ENCODE measurements at places on chromosomes 3 and 15.

DNA sequence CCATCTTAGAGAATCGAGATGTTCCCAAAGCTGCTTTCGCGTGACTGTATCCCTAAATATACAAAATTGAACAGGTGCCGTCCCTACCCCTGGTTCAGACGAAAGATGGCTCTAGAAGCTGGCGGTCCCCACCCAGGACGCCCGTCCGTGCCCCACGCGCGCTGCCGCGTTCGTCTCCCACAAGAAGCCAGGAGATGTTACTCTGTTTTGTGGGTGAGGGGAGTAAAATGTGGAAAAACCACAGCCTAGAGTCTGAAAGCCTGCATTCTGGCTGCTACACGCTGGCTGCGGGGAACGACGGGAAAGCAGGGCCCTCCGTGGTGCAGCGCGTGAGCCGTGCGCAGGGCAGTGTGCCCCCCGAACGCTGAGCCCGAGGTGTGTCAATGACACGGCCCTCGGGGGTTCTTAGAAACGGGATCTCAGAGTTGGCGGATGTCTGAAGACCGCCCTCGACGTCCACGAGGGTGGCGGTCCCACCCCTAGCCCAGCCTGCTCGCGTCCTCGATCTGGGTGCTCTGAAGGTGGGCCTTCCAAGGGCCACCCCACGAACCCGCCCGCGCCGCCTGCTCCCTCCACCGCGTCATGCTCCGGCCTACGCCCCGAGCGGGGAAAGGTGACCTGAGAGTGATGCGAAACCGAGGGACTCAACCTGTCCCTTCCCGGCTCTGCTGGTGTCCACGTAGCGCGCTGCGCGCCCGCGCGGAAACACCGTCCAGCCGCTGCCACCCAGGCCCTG, 95.6 kb downstream of the OCA2 start:
- DNase-seq = no peak

- no peak for DNase-seq
Measured at GRCh38 chr3:128280481-128281052, 127.3 kb downstream of the EEFSEC start.

DNA sequence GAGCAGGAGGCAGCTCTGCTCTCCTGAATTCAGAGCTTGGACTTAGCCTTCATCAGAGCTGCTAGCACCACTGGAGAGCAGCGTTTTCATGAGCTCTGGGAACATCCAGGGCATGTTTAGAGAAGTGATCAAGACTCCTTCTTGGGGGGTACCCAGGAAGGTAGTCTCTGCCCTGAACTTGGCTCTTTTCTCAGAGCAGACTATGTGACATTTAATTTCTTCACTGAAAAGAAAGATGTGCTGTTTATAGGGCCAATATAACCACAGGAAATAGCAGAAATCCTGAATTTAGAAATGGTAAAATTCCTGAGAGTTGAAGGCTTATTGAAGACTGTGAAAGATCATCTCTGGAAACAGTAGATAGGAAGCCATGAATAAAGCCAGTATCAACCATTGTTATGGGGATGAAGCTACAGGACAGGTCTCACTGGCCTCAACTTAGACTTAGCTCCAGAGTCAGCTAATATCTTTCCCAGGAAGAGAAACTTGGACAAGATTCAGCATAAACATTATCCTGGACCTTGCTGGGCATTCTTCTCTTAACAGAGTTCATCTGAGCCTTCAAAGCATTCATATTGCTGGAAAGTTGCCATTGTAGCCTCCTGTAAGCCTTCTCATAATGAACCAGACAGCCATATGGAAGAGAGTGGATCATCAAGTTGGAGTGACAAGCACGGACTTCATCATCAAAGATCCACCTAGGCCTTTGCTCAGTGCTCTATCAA, 386.6 kb upstream of the THBS1 start:
- DNase-seq = no peak

- DNase-seq = peak; percentile 81
Measured at GRCh38 chr3:50616003-50616769, 765 bp upstream of the MAPKAPK3 start.

DNA sequence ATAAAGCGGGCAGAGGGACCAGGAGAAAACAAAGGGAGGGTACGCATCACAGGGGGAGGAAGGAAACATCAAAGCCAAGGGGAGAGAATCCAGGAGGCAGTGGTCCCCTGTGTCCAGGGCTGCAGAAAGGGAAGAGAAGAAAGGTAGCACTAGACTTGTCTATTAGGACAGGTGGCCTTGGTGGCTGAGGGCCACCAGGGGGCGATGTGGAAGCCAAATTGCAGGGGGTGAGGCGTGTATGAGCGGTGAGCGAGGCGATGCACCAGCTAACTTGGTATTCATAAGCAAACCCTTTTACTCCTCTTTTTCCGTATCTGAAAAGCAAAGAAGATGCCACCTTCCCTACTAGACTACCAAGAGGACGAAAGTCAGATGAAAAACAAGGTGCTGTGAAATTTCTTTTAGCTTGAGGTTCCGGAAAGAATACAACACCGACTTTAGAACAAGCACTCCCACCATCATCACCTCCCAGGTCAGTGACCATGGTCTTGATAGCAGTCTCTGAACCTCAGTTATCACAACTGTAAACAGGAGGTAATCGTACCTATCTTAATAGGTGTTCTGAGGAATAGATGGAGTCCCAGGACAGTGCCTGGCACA, 654.4 kb upstream of the ADAMTS9 start:
- DNase-seq = peak; percentile 55

- no peak for DNase-seq
Measured at GRCh38 chr3:23659274-23659673, 146.5 kb upstream of the UBE2E1 start.

DNA sequence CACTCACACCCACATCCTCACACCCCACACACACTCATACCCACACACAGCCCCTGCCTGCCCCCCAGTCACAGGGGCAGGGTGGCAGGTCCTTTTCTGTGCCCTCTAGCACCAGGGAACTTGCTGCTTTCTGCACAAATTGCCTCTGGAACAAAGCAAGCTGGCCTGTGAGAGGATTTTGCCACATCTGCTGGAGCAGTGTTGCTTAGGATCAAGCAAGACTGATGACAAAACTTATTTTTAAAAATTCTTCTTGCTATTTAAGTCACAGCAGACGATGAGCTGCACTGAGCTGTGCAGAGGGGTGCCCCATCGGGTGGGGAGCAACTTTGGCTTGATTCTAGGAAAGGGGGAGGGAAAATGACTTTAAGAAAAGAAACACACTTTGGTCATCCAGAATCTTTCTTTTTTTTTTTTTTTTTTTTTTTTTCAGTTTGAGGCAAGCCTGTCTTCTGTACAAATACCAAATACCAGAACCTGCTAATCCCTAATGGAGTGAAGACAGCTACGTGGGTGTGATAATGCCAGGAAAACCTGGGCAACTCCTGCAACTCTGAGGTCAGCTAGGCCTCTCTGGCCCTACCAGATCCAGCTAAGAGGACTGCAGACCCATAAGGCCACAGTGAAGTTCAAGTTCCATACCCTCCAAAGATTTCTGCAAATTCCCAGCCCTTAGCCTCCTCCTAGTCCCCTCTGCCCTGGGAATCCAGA, 195.3 kb downstream of the ABHD5 start:
- DNase-seq = no peak

GRCh38 chr3:17573396-17573795, 169.0 kb downstream of the TBC1D5 start:
- DNase-seq = no peak
